ENCODE measurements at places on chromosomes 4 and X. TPM values are rescaled to one million over a fixed set of nuclear protein-coding genes. Genes with fewer than 3 reads are reported as not detected.

Gene NMU
- polyA plus RNA-seq, result 1.5 TPM

Gene TLR1
- 3.2 TPM for polyA plus RNA-seq

- no peak for DNase-seq
Measured at GRCh38 chr4:147578593-147578992, 38.6 kb upstream of the TMEM184C start.

DNA sequence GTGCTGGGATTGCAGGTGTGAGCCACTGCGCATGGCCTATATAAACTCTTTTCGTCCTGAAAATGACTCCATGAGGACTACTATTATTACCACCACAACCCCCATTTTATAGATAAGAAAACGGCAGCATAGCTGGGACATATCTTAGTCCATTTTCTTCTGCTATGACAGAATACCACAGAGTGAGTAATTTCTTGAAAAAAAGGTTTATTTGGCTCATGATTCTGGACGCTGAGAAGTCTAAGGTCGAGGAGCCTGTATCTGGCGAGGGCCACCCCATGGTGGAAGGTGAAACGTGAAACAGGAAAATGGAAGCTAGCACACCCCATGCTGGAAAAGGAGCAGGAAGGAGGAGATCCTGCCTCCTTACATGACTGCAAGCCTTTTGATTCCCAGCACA, 68.9 kb downstream of the SMIM20 start:
- no peak for DNase-seq

Gene PCDH10
- 0.38 TPM for polyA plus RNA-seq

- DNase-seq, result no peak
Measured at GRCh38 chr4:24434241-24434640, 150.1 kb downstream of the DHX15 start.

DNA sequence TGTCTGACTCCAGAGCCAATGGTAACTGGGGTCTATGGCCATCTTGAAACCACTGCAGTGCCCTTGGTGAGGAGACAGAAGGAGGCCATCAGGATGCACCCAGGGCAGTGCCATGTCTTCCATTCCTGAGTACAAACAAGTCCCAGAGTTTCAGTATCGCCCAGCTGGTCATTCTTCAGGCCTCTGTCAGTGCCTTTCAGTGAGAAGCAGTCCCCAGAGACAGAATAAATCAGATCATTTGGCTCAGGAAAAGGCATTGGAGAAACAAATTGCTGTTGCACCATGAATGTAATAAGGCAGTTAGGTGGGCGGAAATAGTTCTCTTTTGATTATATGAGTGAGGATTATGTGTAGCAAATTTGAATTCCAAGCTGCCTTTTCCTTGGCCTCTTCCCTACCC, 21.3 kb downstream of the ADGRG4 start:
- no peak for DNase-seq

- no peak for DNase-seq
Measured at GRCh38 chrX:66030505-66031317, 9.2 kb downstream of the VSIG4 start.
